ENCODE measurements at places on chromosomes 16 and 17.

- peak; percentile 87 for DNase-seq
Measured at GRCh38 chr16:89410794-89411309, 79.5 kb downstream of the ANKRD11 start.

DNA sequence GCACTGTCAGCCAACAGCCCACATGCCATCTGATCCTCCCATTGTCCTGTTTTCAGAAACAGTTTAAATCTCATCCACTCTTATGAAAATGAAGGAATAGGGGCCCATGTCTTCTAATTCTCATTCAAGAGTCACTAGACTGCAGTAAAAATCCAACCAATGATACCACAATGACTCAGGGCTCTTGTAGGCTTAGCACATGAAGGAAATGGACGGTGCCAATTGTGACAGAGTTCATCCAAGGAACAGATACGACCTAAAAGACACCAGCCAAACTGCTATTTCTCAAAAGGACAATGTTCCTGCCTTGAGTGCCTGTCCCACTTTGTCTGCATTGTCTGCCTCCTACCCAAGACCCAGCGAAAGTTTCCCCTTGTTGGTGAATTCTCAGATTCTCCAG is 204.8 kb upstream of the COX10 start:
- DNase-seq, result no peak

DNA sequence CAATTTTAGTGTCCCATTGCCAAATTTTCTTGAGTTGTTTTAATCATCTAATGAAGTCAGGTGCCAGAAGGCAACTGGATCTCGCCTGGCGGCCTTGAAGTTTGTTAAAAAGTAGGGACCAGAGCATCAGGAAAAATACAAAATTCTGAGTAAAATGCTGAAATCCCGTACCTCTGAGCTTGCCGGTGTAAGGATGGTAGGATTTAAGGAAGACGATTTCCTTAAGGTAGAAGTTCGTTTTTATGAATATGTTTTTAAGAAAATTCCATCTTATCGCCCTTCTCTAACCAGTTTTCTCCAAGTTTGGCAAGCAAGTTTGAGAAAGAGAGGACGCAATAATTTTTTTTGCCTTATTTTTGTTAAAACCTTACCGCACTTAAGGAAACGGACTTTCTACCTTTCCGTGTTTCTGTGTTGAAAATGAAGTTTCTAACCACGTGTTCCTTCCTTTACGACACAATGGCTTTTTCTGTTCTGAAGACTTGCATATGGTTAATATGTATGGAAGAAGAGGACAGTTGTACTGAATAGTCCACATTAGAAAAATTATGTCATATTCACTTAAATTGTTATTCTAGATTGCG is 748 bp downstream of the ATF7IP2 start:
- DNase-seq, result peak; percentile 15

GRCh38 chr16:85187447-85187846 is 75.2 kb upstream of the CIBAR2 start:
- DNase-seq, result no peak

DNA sequence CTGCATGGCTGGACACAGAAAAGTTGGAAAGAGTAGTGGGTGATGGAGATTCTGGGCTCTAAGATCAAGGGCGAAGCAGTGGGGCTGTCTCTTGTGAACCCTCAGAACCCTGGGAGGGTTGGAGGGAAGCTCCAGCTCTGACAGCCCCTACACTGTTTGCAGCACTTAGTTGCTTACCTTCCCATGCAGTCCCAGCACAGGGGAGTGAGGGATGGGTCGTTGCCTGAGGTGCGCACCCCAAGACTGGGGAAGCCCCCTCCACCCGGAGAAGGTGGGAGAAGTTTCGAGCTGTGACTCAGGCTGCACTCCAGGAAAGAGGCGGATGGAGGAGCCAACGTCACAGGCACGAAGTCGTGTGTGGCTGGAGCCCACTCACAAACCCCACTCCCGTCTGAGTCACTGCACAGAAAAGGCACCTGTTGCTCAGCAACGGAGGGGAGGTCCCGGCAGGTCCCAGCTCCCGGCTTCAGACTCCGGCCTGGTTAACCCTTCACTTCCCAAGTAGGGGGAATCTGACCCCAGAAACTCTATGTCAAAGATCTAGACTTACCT is 60.1 kb downstream of the AIPL1 start:
- peak; percentile 28 for DNase-seq

DNA sequence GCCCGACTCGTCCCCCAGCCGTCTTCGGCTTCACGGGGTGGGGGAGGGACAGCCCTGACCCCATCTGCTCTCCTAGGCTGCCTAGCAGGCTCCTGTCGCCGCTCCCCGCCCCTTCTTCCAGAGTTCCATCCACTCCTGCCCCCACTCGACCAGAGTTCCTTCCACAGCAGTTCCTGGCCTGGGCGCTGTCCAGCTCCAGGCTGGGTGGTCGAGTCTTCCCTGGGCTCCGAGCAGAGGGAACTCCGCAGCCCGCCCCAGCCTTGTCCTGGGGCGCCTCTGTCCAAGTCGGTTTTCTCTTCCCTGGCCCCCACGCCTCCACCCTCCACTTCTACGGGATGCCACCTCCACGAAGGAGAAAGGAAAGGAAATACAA is 1.4 kb downstream of the PYY start:
- no peak for DNase-seq

GRCh38 chr17:73288534-73289302 is 23.1 kb downstream of the CDC42EP4 start:
- DNase-seq, result no peak
